ENCODE measurements at places on chromosomes 7 and 10. TPM values are rescaled to one million over a fixed set of nuclear protein-coding genes. Genes with fewer than 3 reads are reported as not detected.

- no peak for DNase-seq
These were observed 123.9 kb upstream of the TCF7L2 start for GRCh38 chr10:112826018-112826697.

- no peak for DNase-seq
These were observed 4.7 kb downstream of the MUC12 start for GRCh38 chr7:100974021-100974420.

DNA sequence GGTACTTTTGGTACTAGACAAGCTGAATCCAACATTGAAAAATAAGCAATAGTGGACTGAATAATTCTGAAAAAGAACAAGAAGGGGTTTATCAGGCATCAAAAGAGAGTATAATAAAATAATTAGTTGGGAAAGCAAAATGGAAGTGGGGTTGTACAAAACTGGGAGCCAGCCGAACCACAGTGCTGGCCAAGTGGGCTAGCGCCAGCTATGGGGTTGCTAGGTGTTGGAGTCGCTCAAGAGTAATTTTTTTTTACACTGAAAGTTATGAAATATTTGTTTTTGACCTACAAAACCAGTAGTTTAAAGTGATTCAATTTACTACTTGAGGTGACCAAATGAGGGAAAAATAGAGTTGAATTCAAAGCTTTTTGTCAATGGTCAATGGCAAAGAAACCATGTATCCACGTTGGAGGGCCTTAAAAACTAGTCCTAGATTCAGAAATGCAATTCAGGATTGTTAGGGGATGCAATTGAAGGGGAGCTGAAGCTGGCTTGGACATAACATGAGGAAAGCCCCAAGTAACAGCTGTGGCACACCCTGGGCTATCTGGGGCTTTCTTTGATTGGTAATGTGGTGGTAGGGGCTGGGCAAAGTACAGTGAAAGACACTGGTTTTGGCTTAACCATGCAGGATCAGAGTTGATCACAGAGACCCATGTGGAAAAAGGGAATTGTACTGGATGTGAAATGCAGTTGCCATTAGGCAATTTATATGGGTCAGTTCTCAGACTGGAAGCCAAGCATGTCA, 28.3 kb upstream of the MSMB start:
- DNase-seq, result no peak

GRCh38 chr10:2556883-2557282, 510.5 kb upstream of the PFKP start:
- DNase-seq, result no peak

- DNase-seq, result no peak
These were observed 93.5 kb downstream of the UPF2 start for GRCh38 chr10:11949152-11949551.

DNA sequence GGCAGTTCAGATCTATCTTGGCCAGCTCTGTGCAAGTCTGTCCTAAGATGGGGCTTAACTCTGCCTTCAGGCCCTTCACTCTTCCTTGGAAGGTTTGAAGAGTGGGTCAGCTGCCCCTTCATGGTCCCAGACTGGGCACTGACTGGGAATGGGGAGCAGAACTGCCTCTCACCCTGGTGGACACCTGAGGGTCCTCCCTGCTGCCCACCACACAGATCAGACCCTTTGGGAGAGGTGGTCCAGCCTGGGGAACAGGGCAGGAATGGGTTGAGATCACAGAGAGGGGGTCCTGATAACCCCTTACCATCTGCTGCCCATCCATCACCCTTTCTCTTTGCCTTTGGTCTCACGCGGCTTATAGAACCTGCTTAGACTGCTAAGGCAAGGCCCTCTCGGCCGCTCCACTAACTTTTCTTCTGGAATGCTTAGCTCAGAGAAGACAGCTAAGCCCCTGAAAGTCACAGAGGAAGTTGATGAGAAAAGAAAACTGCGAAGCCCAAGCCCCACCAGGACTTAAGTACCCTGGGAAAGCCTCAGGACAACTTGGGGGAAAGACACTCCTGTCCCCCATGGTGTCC, 402 bp upstream of the CDHR1 start:
- no peak for DNase-seq

DNA sequence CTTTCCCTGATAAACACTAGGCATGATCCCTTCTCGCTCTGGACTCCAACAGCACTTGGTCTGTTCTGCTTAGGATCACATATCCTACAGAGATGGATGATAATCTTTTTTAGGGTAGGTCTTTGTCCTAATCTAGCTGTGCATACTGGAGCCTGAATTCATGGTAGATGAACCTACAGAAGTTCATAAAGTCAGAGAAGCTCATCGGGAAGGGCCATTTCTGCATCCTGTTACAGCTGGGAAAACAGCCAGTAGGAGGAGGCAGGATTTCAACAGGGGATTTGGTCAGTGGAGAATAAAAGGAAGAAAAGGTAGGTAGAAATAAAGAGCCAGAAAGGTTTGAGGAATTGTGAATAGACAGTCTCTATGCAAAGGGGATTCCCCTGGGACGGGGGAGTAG, 101.4 kb downstream of the ANK3 start:
- no peak for DNase-seq

ANKRD61 gene
- total RNA-seq, result not detected

CPA5 gene
- total RNA-seq, result not detected

NEBL gene
- 2.8 TPM for total RNA-seq

ANKRD1 gene
- total RNA-seq, result 0.30 TPM

All from aorta (tissue), 5 donors.